Myocyte (in vitro differentiated cells): ENCODE measurements at places on chromosomes 3 and 15. TPM values are rescaled to one million over a fixed set of nuclear protein-coding genes. Genes with fewer than 3 reads are reported as not detected.

DNA sequence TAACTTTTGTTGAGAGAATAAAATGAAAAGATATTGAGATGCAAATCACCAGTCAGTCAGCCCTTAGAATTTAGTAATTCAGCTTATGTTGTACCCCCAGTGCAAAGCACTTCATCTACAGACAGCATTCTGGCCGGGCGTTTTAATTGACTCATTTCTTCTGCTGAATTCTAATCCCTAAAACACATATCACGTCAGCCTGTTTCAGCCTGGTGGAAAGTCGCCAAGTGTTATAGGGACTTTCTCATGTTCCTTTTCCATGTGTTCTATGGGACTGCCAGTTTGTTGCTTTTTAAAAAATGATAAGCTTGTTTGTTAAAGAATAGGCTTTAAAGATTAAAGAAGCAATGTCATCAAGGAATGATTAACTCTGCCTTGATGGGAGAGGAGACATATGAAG lies 169.7 kb upstream of the BFSP2 start:
- DNase-seq, result no peak

GRCh38 chr3:194769020-194769643 lies 83.4 kb downstream of the FAM43A start:
- DNase-seq, result peak; percentile 87

DNA sequence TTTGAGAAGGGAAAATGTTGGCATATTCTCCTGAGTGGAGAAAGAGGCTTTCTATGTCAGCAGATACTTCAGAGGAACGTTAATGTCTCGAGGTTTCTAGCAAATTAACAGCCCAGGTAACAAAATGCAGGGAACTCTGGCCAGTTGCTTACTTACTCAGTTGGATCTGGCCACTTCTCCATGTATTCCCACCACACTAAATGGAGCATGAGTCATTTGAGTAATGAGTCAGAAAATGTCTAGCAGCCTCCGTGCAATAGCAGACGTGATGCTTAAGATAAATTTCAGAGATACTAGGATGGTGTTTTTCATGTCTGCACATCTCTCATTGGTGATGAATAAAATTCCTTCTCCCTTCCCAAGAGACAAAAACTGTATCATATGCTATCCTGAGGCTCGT lies 671.5 kb downstream of the FHIT start:
- DNase-seq, result no peak

The CKMT1A gene
- not detected in 2 replicates for total RNA-seq

The GPR15 gene
- not detected in 2 replicates for total RNA-seq

DNA sequence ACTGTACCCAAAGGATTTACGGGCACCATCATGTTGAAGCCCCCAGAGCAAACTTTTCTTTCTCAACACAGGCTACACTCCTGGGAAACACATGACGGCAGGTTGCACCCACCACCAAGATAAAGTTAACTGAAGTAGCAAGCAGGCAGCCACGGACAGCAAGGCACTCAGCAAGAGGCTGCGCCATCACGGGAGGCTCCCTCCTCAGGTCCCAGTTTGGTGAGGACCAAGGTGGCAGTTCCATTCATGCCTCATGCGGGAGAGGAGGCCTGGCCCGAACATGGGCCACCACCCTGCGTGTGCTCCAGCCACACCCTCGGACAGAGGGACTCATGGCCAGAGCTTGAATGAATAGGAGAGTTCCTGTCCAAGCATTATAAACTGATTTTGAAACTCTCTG lies 6.8 kb downstream of the ADCY5 start:
- no peak for DNase-seq

GRCh38 chr3:49775538-49775937 lies 10.8 kb downstream of the IP6K1 start:
- peak; percentile 25 for DNase-seq

The SEC62 gene
- 37.3 and 37.7 TPM in 2 replicates for total RNA-seq
